SJCRH30 (cell line): ENCODE measurements at places on chromosomes 3 and 15. TPM values are rescaled to one million over a fixed set of nuclear protein-coding genes. Genes with fewer than 3 reads are reported as not detected.

Gene COLQ
- 0.18 and 0.24 TPM in 2 replicates for total RNA-seq

Gene CD86
- total RNA-seq: not detected in 2 replicates

Gene COL6A5
- not detected in 2 replicates for total RNA-seq

Gene P2RY1
- total RNA-seq: 1.2 and 1.5 TPM in 2 replicates

Gene RPN1
- total RNA-seq: 268 and 271 TPM in 2 replicates

Gene SPTBN5
- 0.38 and 0.55 TPM in 2 replicates for total RNA-seq

Gene MESP2
- not detected in 2 replicates for total RNA-seq

Gene CCNB2
- 193 and 201 TPM in 2 replicates for total RNA-seq

Gene TRIM71
- 0.05 TPM in 1 of 2 replicates, not detected in the other for total RNA-seq

Gene AMT
- total RNA-seq: 0.26 TPM in 1 of 2 replicates, not detected in the other

Gene SNURF
- 7.5 and 8.5 TPM in 2 replicates for total RNA-seq

Gene CCDC33
- 0.38 and 1.2 TPM in 2 replicates for total RNA-seq

Gene ITIH1
- total RNA-seq: 0.04 TPM in 1 of 2 replicates, not detected in the other

Gene GMPPB
- total RNA-seq: 12.9 and 14.6 TPM in 2 replicates

Gene GOLGA8J
- total RNA-seq: not detected in 2 replicates

Gene DNAJB11
- 79.4 and 80.1 TPM in 2 replicates for total RNA-seq

DNA sequence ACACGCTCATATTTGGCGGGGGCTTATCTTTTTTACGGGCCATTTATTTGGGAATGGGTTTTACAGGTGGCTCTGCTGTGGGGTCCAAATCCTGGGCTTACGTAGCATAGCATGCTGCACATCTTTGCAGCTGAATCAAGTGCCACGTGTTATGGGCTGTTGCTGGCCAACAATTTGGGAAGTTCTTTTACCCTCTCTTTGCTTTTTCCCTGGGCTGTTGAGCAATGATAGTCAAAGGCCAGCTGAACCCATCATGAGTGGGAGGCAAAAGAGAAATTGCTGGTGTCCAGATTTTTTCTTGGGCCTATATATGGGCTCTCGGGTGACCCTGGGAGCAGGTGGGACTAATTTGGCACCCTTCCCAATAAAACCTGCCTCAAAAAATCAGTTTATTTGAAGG, 209.3 kb upstream of the SATB1 start:
- H3K4me1 ChIP-seq: no peaks in the 10 kb centered on the region
- no peak overlapping the region for H3K27ac ChIP-seq
- no peaks in the 10 kb centered on the region for H3K36me3 ChIP-seq
- H3K27me3 ChIP-seq: no peaks in the 10 kb centered on the region
- no peak overlapping the region for H3K4me3 ChIP-seq

DNA sequence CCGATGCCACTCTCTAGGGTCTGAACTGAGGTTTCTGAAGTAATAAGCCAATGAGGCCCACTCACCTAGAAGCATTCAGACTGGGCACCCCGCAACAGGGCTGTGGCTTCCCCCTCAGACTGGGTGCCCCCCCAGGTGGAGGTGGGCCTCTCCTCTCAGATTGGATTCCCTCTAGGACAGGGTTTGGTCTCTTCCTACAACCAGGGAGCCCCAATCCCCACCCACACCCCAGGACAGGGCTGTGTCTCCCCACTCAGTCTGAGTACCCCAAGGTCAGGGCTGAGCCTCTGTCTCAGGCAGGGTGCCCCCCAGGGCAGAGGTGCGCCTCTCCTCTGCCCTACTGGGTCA, 27.7 kb downstream of the PTH1R start:
- no peak overlapping the region for H3K4me3 ChIP-seq
- no peak overlapping the region for H3K27ac ChIP-seq
- peaks cover 3% of the 10 kb centered on the region; the same call in 1 of the 2 replicates for H3K27me3 ChIP-seq
- no peaks in the 10 kb centered on the region for H3K36me3 ChIP-seq
- DNase-seq: no peak
- H3K4me1 ChIP-seq: peaks cover 7% of the 10 kb centered on the region

DNA sequence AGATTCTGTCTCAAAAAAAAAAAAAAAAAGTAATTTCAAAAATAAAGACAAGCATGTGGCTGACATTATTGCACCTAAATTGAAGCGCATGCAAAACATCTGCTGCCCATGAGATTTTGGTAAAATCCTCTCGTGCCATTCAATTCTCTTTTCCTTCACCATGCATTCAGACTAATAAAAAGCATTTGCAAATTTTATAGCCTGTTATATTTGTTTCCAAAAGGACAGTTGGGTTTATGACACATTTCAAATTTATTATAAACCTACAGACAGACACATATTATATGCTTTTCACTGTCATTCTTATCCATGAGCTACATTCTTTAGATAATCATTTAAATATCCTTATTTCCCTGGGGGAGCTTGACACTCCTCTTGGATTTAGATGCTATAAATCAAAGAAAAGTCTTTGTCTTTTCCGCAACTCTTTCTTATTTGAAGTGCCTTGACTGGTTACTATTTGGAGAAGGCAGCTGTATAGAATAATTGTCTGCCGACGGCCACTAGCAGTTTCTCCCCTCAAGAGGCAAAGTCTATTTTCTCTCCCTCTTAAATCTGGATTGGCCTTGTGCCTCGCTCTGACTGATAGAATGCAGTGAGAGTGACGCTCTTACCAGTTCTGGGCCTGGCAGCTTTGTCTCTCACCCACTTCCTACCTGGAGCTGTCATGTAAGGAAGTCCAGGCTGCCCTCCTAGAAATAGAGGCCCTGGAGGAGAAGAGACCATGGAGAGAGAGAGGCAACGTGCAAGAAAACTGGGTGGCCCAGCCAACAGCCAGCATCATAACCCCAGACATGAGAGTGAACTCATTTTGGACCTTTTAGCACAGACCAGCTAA, 6.8 kb upstream of the LRIG1 start:
- H3K27me3 ChIP-seq: no peaks in the 10 kb centered on the region
- no peaks in the 10 kb centered on the region for H3K36me3 ChIP-seq
- DNase-seq: no peak
- H3K27ac ChIP-seq: no peak overlapping the region
- H3K4me3 ChIP-seq: no peak overlapping the region
- no peaks in the 10 kb centered on the region for H3K4me1 ChIP-seq

DNA sequence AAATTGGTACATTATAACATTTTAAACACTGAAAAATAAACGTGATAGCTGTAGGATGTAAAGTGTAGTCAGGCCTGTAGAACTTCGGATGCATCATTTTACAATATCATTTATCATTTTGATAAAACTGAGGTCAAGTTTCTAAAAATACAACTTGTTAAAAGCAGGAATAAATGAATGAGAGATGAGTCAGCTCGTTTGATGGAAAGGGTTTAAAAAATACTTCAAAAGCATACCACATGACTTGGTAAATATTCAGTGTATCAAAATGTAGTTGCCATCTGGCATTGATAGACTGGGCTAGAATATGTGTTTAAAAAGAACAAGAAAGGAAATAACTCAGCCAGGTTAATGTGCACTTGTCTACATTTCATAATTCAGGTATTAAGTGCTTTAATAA, 357.0 kb downstream of the TIGIT start:
- no peaks in the 10 kb centered on the region for H3K36me3 ChIP-seq
- H3K27me3 ChIP-seq: no peaks in the 10 kb centered on the region
- DNase-seq: no peak

DNA sequence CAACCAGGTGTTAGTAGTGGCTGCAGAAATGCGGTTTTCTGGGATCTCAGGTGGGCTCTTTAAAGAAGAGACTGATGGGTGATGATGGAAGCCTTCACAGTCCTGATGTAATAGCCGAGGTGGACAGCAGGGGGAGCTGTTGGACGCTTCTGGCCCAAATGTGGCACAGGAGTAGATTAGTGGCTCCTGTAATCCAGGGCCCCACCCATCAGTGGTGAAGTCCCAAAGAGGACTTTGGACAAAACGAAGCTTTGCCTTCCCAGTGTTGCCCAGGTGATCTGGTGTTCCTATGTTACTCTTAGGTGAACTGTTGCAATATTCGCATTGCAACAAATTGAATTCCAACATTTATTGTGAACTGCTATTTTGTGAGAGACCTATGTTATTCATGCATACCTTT, 31.8 kb upstream of the MYZAP start:
- H3K36me3 ChIP-seq: no peaks in the 10 kb centered on the region
- peak; percentile 87 for DNase-seq
- H3K27ac ChIP-seq: no peak overlapping the region
- no peak overlapping the region for H3K4me3 ChIP-seq
- no peaks in the 10 kb centered on the region for H3K27me3 ChIP-seq
- H3K4me1 ChIP-seq: peaks cover 28% of the 10 kb centered on the region

GRCh38 chr3:183538486-183538885, 17.0 kb downstream of the KLHL6 start:
- no peaks in the 10 kb centered on the region for H3K36me3 ChIP-seq
- 0 out of 2 replicates have a peak, but pooled peaks cover under 1% of the 10 kb centered on the region for H3K27me3 ChIP-seq
- H3K4me3 ChIP-seq: no peak overlapping the region
- H3K27ac ChIP-seq: no peak overlapping the region
- H3K4me1 ChIP-seq: no peaks in the 10 kb centered on the region

DNA sequence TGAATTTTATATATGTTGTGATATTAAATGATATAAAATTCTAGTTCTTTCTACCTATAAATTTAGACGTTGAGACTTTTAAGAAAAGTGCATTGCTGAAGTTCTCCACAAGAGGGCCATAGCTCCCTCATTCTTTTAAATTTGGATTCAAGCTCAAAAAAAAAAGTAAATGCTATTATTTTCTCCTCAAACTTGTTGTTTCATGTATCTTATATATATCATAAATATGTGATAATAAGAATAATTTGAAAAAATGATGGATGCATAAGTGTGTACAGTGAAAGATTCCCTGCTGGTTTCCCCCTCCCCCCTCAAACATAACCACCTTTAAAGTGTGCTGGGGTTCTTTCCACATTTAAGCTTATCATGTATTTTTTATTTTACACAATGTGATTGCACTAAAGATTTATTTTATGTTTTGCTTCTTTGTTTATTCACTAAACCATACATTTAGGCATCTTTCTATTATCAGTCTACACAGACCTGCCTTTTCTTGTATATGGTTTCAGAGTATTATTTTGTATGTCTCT, 769.4 kb upstream of the GOLIM4 start:
- no peaks in the 10 kb centered on the region for H3K4me1 ChIP-seq
- no peak for DNase-seq
- no peak overlapping the region for H3K4me3 ChIP-seq
- no peaks in the 10 kb centered on the region for H3K36me3 ChIP-seq
- no peak overlapping the region for H3K27ac ChIP-seq
- H3K27me3 ChIP-seq: no peaks in the 10 kb centered on the region

- peaks cover 3% of the 10 kb centered on the region; the same call in 1 of the 2 replicates for H3K36me3 ChIP-seq
- 0 out of 2 replicates have a peak overlapping the region, but pooled peaks have one; percentile 23 for H3K27ac ChIP-seq
- peaks cover 10% of the 10 kb centered on the region; the same call in 1 of the 2 replicates for H3K4me1 ChIP-seq
Measured at GRCh38 chr3:81554388-81554787, 207.1 kb downstream of the GBE1 start.

GRCh38 chr3:187473778-187474406, 105.7 kb downstream of the RTP4 start:
- H3K27me3 ChIP-seq: no peaks in the 10 kb centered on the region
- no peak overlapping the region for H3K27ac ChIP-seq
- no peak for DNase-seq
- H3K36me3 ChIP-seq: no peaks in the 10 kb centered on the region

GRCh38 chr15:78804391-78804792, 6.9 kb downstream of the ADAMTS7 start:
- H3K4me1 ChIP-seq: no peaks in the 10 kb centered on the region
- H3K27ac ChIP-seq: no peak overlapping the region
- DNase-seq: no peak
- H3K27me3 ChIP-seq: no peaks in the 10 kb centered on the region
- no peak overlapping the region for H3K4me3 ChIP-seq

DNA sequence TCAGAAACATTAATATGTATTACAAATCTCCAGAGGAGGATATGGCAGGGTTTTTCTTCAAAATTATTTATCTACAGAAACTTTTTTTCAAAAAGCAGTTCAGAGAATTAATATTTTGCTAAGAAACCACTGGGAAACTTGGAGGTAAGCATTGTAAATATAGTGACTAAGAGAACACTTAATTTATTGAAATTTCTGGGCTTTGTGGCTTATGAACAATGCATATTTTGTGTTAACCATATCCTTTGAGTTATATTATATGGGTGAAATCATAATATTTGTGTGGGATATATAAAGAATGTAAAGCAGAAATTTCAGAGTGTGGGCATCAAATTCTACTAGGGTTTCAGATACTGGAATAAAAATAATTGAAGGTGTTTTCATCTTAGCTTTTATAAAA, 1059.2 kb downstream of the ZPLD1 start:
- no peaks in the 10 kb centered on the region for H3K36me3 ChIP-seq
- H3K4me3 ChIP-seq: no peak overlapping the region
- DNase-seq: no peak
- H3K4me1 ChIP-seq: no peaks in the 10 kb centered on the region

DNA sequence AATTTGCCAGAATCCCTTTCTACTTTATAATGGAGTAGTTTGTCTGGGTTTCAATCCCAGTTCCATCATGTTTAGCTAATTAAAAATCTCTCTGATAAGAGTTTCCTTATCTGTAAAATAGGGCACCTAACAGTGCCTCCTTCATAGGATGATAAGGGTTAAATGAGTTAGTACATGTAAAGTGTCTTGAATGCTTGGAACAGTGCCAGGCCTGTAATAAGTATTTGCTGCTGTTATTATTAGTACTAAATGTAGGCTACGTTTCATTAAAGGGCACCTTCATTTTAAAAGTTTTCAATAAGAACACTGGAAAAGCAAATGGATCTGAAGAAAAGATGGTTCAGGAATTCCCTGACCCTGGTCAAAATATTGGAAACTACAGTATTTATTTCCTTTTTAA, 11.8 kb upstream of the SLC2A2 start:
- H3K36me3 ChIP-seq: no peaks in the 10 kb centered on the region
- no peak for DNase-seq
- H3K4me3 ChIP-seq: no peak overlapping the region
- H3K27me3 ChIP-seq: no peaks in the 10 kb centered on the region

DNA sequence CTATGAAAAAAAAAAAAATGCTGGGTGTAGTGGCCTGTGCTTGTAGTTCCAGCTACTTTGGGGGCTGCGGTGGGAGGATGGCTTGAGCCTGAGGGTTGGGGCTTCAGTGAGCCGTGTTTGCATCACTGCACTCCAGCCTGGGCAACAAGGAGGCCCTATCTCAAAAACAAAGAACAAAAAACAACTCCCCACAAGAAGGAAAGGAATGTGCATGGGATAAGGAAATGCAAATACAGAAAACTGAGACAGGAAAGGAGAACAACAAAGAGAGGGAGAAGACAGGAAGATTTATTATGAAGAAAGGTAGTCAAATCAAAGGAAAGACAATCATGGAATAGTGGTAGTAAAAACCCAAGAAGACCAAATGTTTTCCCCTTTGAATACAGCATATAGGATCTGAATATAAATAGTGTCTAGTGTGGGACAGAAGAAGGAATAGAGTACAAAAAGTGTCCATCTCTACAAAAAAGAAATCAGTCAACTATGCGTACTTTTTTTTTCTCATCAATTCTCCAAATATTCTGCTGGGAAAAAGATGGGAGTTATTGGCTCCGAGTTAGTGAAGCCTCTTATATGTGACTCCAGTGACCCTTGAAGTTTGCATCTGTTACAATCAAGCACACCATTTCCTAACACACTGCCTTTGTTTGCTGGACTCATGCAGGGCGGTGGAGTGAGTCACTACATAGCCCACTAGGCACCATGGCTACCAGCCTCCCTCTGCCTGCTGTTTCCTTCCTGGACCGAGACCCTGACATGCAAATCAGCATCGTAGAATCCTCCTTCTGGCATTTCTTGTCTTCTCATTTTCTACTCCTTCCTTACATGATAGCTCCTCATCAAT, 101.2 kb upstream of the PTX3 start:
- H3K4me1 ChIP-seq: peaks cover 3% of the 10 kb centered on the region
- H3K27me3 ChIP-seq: no peaks in the 10 kb centered on the region
- no peaks in the 10 kb centered on the region for H3K36me3 ChIP-seq
- H3K27ac ChIP-seq: peak overlapping the region; percentile 30; the same call in 1 of the 2 replicates
- no peak overlapping the region for H3K4me3 ChIP-seq

GRCh38 chr3:142057331-142057725, 92.0 kb downstream of the TFDP2 start:
- H3K4me3 ChIP-seq: no peak overlapping the region
- peaks cover 17% of the 10 kb centered on the region for H3K4me1 ChIP-seq
- H3K27ac ChIP-seq: peak overlapping the region; percentile 88
- H3K36me3 ChIP-seq: no peaks in the 10 kb centered on the region
